ENCODE measurements at places on chromosomes 2 and 18.

- no peak for DNase-seq
Observed at GRCh38 chr2:113872201-113872600, 17.7 kb upstream of the ACTR3 start.

DNA sequence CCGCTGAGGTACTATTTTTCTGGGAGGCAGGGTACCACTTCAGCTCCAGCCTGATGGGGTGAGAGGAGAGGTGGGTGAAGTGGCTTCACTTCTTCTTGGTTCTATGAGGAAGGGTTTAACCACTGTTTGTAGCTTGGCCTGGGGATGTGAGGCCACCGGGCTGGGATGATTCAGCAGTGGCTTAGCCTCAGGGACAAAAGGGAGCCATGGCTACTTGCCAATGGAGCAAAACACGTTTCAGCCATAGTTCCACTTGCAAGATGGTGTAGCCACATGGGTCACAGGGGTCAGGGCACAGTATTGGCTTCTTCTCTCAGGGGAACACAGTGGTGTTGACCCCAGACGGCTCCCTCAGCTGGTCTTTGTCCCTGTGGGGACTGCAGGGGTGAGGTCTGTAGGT, 14.9 kb downstream of the ZDBF2 start:
- DNase-seq = no peak

- DNase-seq = no peak
Observed at GRCh38 chr18:50231621-50232020, 34.7 kb downstream of the CFAP53 start.

- DNase-seq = no peak
Observed at GRCh38 chr2:14778015-14778414, 145.5 kb downstream of the LRATD1 start.

DNA sequence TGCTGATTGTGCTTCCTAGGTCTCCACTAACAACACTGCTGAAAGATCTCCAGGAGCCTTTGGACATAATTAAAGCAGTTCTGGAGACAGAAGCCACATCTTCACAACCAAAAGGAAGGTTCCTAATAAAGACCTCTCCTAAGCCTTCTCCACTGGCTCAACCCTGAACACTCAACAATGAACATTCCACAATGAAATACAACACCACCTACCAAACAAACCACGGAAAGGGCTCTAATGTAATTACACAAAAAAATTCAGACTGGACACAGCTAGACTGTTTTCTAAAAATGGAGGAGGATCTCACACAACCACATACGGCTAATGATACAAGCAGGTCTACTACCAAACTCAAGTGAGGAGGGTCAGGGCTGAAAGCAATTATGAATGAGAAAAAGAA, 43.6 kb downstream of the NOL10 start:
- DNase-seq = no peak

- no peak for DNase-seq
Observed at GRCh38 chr2:102294802-102295489, 16.4 kb upstream of the IL1RL1 start.

- DNase-seq = no peak
Observed at GRCh38 chr2:68089961-68090360, 27.2 kb upstream of the C1D start.

- DNase-seq = no peak
Observed at GRCh38 chr2:5951471-5951870, 259.3 kb downstream of the SOX11 start.

DNA sequence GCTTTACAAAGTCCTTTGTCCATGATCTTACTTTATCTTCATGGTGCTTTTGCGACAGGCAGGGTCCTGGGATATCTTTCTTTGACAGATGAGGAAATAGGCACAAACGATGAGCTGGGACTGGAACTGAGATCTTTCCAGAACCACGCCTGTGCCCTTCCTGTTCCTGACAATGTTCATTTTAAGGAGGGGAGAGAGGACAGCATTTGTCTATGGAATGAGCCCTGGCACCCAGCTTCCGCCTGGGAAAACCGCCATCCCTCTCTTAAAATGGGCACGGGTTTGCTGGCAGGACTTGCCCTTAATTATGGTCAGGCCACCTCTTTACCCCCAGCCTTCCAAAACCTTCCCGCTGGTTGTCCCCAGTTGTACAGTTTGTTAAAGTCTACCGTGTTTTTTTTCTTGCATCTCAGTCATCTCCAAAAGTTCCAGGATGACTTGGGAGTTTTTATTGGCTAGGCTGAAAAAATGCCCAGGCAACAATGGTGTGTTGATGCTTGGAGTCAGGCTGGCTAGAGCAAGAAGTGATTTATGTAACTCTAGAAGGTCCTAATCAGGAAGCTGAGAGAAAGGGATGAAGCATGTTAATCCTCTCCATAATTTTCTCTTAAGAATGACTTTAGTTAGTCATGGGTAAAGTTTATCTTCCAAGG, 264.9 kb upstream of the EPAS1 start:
- no peak for DNase-seq

Measured in ACHN (cell line).